ENCODE measurements at places on chromosomes 12 and 14. TPM values are rescaled to one million over a fixed set of nuclear protein-coding genes. Genes with fewer than 3 reads are reported as not detected.

- no peak for DNase-seq
Observed at GRCh38 chr14:102802834-102803523, 25.7 kb downstream of the TRAF3 start.

- DNase-seq, result no peak
Observed at GRCh38 chr14:38605193-38606114, 349.6 kb upstream of the CLEC14A start.

DNA sequence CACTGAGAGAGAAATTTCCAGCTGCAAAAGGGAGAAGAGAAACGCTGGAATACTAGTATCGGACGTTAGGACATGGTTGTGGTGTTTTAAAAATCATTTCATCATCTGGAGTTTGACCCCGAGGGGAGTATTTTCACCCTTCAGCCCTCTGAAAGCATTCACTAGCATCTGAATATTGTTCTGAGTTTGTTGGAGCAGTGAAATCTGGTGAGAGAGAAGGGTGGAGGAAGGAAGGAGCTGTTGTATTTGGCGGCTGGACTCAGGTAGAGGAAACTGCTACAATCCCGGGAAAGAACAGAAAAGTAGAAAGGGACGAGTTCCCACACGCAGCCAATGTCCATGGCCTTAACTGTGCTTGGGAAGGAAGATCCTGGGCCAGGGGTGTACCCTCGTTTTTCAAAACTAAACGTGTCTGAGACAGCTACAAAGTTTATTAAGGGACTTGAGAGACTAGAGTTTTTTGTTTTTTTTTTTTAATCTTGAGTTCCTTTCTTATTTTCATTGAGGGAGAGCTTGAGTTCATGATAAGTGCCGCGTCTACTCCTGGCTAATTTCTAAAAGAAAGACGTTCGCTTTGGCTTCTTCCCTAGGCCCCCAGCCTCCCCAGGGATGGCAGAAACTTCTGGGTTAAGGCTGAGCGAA lies 896 bp upstream of the CDKN1B start:
- no peak for DNase-seq

DNA sequence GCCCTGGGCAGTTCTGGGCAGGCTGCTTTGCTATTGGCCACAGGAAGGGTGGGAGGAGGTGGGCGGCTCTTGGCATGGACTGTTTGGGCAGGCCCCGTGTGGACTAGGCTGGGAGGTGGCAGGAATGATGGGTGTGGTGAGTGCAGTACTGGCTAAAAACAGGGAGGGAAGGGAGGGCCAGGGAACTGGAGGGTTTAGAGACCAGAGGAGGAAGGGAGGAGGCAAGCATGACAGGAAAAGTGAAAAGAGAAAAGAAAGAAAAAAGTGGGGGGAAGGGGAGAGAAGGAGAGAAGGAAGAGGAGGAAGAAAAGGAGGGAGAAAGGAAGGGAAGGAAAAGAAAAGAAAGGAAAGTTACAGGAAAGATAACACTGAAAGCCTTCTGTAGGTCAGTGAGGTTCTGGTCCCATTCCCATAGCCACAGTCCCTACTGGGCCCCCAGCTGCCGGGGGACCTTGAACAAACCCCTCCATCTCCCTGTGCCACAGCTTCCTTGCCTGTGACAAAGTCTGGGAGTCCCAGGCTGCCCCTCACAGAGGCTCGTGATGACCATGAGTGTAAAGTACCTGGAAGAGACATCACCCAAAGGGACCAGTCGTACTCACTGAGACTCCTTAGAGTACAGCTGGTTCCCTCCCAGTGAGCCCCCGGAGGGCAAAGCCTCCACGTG lies 1.1 kb upstream of the C14orf132 start:
- DNase-seq, result no peak

GRCh38 chr12:124947561-124948398 lies 33.3 kb upstream of the UBC start:
- no peak for DNase-seq

DNA sequence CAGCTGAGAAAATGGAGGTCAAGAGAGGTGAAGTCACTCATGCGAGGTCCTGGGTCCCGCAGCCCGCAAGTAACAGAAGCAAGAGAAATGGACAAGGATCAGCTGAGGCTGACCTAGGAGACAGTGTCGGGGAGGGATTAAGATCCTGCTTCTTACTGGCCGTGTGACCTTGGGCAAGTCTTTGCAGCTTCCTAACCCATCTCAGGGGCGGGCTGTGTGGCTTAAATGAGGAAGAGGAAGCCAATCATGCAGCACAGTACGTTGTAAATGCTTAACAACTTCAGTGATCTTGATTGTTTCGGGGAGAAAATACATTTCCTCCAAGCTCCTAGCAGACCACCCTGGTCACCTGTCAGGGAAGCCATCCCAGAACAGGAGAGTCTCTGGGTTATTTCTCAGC lies 7.1 kb upstream of the PGF start:
- no peak for DNase-seq

DNA sequence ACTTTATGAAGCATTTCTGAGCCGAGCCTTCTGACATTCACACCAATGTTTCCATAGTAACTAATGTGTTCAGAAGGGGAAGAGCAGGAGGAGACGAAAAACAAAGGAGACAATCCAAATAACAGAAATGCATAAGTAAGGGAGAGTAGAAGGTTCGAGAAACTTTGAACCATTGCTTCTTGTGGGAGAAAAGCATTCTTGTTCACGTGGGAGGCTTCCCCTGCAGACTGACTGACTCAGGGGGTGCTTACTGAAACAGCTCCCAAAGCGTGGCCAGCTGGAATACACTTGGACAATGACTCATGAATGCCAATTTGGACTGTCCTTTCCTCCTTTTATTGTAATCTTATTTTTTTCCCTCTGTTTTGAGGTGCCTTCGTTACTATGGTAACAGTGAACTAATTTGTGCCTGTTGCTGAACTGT lies 73.9 kb downstream of the NEDD1 start:
- no peak for DNase-seq

DNA sequence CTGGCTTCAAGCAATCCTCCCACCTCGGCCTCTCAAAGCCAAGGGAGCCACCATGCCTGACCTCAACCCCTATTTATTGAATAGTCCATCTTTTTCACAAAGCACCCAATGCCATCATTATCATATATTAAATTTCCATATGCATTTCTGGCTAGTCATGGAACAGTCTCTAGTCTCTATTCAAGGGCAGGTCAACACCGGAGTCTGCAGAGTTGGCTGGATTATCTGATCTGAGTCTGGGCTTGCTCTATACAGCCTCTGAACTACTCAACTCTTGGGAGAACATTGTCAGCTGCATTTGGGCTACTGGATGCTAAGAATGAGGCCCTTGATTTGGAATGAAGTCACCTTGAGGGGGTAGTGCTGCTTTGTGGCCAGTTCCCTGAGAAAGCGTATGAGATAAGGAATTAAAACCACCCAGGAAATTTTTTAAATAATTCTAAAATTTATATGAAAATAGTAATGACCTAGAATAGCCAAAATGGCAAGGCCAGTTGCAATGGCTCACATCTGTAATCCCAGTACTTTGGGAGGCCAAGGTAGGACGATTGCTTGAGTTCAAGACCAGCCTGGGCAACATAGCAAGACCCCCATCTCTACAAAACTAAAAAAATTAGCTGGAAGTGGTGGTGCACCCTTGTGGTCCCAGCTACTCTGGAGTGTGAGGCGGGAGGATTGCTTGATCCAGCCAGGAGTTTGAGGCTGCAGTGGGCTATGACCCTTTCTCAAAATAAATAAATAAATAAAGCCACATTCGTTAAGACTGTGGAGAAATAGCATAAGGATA lies 6.9 kb upstream of the NAA25 start:
- no peak for DNase-seq

DNA sequence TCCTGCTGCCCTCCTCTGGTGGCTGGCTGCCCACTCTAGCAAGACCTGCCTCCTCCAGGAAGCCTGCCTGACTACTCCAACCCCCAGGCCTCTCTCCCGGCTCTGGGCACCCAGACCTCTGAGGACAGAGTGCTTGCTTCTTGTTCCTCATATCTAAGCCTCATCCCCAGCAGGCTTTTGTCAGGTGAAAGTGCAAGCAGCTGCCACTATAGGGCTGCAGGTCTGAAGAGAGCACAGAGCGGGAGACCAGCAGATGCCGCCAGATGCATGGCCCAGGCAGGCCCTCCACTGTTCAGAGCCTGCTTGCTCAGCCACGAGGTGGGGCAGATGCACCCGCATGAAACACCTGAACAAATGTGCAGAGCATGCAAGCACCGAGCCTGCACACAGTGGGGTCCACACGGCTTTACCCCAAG lies 73.0 kb downstream of the SERPINA3 start:
- DNase-seq, result no peak

DNA sequence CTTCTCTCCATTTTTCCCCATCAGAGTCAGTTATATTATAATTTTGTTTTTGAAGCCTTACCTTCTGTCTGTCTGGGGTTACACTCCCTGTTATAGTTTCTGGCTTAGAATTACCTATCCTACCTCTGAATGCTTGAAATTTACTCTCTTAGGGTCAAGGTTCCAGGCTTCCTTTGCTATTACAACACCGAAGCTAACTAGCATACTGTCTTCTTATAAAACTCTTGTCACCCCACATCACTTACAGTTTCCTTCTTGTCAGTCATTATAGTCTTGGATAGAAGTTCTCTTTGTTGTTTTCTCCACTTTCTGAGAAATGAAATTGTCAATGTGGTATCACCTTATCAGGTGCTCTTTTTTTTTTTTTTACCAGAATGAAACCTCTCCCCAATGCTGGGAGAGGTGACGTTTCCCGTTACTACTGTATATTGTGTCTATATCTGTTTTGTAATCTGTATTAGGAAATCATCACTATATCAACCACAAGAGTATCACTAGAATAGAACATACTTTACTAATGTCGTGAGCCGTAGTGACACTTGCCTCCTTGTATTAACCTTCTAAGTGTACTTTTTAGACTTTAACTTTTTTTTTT lies 69.2 kb upstream of the PSMA6 start:
- DNase-seq, result no peak

DNA sequence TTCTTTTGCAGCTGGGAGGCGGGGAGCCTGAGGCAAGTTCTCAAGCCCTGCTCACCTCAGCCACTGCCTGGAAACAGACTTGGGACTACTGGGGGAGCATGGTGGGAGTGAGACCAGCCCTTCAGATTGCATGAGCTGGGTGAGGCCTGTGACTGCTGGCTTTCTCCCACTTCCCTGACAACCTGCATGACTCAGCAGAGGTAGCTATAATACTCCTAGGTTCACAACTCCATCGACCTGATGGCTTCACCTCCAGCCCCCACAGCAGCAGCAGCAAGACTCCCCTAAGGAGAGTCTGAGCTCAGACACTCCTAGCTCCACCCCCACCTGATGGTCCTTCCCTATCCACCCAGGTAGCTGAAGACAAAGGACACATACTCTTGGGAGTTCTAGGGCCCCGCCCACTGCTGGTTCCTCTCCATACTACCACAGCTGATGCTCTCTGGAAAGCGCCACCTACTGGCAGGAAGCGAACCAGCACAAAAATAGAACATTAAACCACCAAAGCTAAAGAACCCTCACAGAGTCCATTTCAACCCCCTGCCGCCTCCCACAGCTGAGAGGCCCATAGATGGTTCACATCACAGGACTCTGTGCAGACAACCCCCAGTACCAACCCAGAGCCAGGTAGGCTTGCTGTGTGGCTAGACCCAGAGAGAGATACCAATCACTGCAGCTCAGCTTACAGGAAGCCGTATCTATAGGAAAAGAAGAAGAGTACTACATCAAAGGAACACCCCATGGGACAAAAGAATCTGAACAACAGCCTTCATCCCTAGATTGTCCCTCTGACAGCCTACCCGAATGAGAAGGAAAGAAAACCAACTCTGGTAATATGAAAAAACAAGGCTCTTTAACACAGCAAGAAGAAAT lies 68.7 kb downstream of the RPAP3 start:
- DNase-seq, result no peak

DNA sequence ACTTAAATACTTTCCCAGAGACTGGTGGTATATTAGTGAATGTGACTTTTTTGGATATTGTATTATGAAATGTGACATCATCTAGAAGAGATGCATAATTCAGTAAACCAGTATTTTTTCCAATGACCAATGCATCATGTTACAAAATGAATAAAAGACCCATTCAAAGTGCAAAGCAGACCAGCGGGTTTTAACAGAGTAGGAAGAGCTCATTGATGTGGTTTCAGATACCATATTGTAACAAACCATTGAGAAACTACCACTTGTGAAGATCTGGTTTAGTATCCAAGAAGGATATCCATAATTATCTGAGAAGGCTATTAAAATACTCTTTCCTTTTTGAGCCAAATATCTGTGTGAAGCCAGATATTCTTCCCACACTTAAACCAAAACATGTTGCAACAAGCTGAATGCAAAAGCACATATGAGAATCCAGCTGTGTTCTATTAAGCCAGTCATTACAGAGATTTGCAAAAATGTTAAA lies 47.7 kb downstream of the MVK start:
- no peak for DNase-seq

DNA sequence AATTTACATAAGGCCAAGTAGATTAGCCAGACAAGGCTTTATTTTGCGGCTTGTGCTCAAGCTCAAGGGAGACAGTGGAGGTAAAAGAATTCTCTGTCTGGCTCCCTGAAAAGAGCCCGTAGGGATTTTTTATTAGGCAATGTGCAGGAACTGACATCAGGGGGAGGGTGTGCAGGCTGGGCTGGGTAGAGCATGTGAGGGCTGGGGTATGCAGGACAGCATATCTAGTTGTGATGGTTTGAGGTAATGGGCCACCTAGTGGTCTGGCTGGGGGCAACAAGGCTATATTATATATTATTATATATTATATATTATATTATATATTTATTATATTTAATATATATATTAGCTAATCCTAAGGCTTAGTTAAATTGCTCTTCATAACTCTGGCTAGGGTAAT lies 102.1 kb downstream of the TMEM117 start:
- no peak for DNase-seq

- peak; percentile 88 for DNase-seq
Observed at GRCh38 chr12:57242691-57243454, 8.1 kb downstream of the STAC3 start.

DNA sequence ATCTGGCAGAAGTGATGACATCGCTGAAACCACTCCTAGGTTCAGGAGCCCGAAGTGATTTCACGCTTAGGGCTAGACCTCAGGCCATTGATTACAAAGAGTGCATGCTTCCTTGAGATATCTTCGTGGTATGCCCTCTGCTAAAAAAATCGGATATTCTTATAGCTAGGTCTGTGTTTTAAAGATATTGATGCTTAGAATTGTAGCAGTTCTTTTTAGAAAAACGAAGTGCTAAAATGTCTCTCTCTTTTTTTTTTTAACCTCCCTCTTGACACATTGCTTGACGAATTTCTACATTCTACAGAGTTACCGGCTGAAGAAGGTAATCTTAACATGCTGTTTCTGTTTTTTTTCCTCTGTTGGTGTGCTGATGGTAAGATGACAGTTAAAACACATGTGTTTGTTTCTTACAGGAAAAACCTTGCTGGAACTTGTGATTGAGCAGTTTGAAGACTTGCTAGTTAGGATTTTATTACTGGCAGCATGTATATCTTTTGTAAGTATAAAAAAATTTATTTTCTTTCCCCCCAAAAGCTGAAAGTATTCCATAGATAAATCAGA lies 1.3 kb downstream of the ATP2A2 start:
- no peak for DNase-seq

Gene INHBE
- 2.0 TPM for total RNA-seq

Gene LYZ
- 11.1 TPM for total RNA-seq

Gene FGF6
- total RNA-seq, result not detected

Gene HOXC4
- total RNA-seq, result 19.6 TPM

Gene B4GALNT1
- total RNA-seq, result 1.1 TPM

Gene ITGA7
- total RNA-seq, result 23.6 TPM

Gene DDX24
- 139 TPM for total RNA-seq

Gene NUDT14
- total RNA-seq, result 66.6 TPM

Data from progenitor cell of endocrine pancreas (in vitro differentiated cells).